Left colon (tissue), 2 donors: ENCODE measurements at places on chromosomes 4 and X.

DNA sequence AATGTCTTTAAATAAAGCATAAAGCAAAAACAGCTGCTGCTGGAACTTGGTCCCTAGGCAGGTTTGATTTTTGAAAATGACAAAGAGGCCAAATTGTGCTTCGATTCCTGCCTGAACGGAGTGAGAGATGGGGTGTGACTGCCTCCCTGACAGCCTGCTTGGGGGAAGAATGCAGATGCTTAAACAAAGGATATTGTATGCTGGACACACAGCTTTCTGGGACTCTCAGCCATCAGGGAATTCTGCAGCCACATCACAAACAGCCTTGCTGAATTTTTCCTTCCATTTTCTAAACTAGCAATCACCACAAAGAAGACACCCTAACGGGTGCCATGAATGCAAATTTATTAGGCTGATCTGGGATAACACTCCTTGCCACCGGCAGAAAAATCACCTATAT is 83.9 kb upstream of the CPEB2 start:
- DNase-seq = no peak

- no peak for DNase-seq
Observed at GRCh38 chrX:132226169-132226568, 6.9 kb upstream of the RAP2C start.

DNA sequence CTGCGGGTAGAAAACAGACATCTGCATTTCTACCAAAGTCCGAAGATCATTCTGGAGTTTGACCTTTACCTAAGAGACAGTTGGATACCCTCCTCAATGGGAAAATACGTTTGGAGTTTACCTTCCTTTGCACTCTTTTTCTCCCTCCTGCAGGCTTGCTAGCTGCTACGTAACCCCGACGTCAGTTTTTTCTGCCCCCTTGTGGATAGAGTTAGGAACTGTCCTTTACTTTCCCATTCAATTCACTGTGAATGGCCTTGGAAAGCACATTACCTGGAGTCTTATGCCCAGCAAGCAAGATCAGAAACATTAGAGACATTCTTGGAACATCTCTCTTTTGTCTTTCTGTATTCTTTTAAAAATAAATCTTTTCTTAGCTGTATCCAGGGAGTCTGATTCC is 250.7 kb downstream of the NAP1L3 start:
- DNase-seq = no peak

DNA sequence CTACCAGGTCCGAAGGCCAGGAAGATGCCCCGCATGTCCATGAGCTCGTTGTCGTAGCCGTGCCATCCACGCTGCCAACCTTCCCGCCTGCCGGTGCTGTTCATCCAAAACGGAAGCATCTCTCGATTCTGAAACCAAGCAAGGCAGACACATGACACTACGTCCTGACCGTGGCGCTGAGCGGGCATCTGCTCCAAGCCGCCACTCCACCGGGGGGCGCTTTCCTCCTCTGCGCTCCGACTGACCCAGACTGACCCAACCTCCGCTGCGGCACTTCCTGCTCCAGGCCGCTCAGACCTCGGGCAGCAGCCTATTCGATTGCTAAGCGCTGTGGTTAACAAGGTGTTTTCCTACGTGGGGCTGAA is 120.5 kb downstream of the ENPP6 start:
- peak; percentile 50 for DNase-seq

DNA sequence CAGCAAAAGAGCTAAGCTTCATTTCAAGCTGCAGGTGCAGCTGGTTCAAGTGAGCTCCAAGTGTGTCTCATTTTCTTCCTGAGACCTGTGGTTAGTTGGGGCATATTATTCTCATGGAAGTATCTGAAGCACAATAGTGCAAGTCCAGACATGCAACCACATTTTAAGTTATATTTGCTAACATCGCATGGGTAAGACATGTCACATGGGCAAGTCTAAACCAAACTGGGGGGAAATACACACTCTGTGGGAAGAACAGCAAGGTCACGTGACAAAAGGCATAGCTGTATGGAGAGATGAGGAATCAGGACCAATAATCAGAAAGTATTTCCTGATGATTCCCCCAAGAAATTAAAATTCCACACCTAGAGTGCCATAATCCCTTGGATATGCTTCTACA is 94.9 kb upstream of the NDP start:
- DNase-seq = no peak

- no peak for DNase-seq
Observed at GRCh38 chr4:79678472-79679202, 270.6 kb upstream of the GK2 start.

DNA sequence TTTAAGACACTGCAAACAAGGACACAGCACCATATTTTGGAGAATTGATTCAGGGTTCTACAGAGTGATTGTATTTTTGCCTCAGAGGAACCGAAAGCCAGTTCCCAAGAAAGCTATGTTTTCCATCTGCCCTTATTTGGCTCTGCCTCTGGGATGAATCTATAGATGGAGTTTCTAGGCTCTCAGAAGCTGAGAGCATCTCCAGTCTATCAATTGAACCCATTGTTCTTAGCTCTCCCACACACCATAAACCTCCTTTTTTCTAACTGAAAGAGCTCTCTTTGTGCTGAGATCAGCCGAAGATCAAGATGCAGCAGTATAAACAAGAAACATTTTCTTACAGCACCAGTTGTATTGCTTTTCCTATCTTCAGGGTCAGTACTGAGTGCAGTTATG is 16.9 kb downstream of the PLP1 start:
- DNase-seq = no peak

- no peak for DNase-seq
Observed at GRCh38 chrX:16320765-16321355, 153.6 kb downstream of the MAGEB17 start.

- DNase-seq = no peak
Observed at GRCh38 chrX:69361311-69361845, 142.7 kb upstream of the NALF2 start.

GRCh38 chr4:5372198-5372597 is 320.9 kb downstream of the STK32B start:
- DNase-seq = no peak

- DNase-seq = no peak
Observed at GRCh38 chr4:76723373-76723772, 174.6 kb downstream of the SOWAHB start.

DNA sequence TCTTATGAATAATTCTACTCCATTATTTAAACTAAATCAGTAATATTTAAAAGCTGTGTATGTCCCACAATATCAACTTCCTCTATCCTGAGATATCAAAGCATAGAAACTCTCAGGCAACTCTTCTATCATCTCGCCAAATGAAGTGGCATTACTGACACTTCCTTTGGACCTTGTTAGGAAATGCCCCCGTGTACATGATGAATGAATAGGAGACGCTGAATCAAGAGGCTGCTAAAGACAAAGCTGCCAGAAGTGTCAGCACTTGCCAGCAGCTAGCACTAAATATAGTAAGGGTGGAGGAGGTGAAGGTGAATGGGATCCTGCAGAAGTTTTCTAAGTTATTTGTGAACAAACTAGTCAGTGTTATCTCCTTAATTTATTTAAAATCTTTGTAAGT is 99.5 kb upstream of the BLTP1 start:
- no peak for DNase-seq

- no peak for DNase-seq
Observed at GRCh38 chrX:141638550-141638949, 49.0 kb downstream of the SPANXA2 start.

DNA sequence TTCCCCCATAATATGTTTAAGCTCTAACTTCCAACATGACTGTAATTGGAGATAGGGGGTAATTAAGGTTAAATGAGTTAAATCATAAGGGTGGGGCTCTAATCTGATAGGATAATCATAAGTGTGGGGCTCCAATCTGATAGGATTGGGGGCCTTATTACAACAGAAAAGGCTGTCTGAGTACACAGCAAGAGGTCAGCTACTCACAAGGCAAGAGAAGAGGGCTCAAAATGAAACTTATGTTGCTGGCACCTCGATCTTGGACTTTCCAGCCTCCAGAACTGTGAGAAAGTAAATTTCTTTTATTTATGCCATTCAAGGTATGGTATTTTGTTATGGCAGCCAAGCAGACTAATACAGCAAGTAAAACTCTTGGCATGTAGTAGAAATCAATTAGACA is 16.4 kb downstream of the SH2D1A start:
- no peak for DNase-seq

DNA sequence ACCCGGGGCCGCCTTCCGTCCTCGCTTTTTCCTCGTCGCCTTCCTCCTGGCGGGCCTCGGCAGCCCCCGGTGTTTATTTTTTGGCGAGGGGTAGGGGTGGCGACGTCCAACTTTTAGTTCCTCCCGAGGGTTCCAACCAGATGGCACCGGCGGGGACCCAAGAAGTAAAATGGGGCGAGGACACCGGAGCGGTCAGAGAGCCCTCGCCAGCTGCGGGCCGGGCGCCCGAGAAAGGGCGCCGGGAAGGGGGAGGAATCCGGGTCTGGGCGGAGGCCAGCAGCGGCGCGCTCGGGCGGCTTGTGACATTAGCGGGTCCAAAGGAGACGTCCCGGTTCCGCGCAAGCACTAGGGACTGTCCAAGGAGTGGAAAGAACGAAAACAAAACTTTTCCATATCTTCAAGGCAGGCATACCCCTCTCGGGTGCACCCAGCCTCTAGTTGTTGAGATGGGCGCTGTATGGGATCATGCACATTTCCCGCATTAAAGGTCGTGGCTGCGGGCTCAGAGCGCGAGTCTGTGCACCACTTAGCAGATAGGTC is 691 bp upstream of the USP46 start:
- peak; percentile 48 for DNase-seq

- no peak for DNase-seq
Observed at GRCh38 chr4:16450031-16450430, 223.8 kb upstream of the TAPT1 start.

GRCh38 chr4:69858690-69859089 is 1.3 kb downstream of the SULT1E1 start:
- DNase-seq = no peak

DNA sequence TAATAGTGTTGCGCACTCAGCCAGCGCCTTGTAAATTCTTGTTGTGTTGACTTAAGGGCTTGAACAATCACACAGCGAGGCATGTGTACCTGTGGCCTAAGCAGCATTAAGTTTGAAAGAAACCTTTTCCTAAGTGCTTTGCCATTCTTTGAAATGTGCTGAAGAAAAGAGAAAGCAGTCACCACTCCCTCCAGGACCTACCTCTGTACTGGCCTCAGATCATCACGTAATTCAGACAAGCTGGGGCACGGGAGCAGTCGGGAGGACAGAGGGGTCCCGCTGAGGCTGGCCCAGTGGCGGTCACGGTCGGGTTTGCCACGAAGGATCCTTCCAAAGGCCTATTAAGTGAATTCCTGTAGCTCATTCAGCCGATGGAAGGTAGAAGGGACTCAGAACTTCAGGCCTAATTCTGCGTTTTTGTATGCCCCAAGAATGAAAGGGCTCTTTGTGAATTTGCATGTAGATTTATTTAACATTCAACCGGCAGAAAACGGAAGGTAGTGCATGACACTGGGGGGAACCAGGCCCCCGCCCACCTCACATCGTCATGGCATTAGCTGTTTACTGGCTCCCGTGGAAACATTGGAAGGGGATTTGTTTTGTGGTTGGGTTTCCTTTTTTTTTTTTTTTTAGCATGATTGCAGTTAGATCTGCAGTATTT is 106.3 kb downstream of the TRAPPC11 start:
- no peak for DNase-seq

GRCh38 chr4:158133551-158133950 is 39.3 kb downstream of the GASK1B start:
- DNase-seq = no peak

DNA sequence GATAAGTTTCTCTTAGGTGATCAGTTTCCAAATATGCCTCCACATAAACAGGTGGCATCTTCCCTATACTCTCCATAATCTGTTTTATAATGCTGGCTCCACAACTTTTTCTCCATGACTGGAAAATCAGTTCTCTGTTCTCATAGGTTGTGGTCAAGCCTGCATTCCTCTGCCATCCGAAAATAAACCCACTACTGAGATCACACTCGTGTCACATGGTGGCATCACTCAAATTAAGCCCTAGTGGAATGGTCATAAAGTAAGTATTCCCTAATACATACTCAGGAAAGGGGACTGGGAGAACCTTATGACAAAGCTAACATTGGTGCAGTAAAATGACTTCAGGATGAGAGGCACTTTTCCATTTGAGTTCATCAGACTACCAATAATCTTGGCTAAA is 37.6 kb downstream of the MAGED4B start:
- no peak for DNase-seq

GRCh38 chrX:3788494-3789233 is 75.2 kb upstream of the PRKX start:
- DNase-seq = no peak

DNA sequence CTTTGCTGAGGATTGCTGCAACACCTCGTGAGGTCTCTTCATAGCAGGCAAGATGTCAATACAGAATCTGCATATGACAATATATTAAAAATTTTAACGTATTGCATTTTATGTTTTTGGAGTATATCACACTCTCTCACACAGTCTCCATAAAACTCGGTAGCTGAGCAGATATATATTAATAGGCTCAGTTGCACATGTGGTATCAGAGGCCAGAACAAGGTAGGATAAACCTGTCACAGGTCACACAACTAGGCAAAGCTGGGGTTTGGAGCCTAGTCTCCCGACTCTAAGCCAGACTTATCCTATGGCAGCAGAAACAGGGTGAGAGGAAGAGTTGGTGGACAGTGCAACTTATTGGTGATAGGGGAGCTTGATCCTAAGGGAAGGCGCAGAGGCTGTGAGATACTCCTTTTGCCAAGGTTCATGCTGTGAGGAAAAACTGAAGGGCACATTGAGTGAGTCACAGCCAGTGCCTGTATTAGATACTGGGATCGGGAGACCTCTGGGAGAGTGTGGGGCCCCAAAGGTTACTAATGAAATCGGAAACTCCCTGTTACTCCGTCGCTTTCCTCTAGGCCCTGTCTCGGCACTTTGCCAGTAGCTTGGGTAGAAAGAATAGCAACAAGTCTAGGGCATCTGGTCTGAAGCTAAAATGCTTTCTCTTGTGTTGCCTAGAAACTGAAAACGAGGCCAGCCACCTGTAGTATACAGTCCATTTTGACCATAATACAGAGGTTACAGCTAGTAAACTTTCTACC is 195.7 kb downstream of the ARHGAP10 start:
- peak; percentile 9 for DNase-seq

GRCh38 chrX:2823795-2824386 is 4.8 kb upstream of the GYG2 start:
- DNase-seq = peak; percentile 17

DNA sequence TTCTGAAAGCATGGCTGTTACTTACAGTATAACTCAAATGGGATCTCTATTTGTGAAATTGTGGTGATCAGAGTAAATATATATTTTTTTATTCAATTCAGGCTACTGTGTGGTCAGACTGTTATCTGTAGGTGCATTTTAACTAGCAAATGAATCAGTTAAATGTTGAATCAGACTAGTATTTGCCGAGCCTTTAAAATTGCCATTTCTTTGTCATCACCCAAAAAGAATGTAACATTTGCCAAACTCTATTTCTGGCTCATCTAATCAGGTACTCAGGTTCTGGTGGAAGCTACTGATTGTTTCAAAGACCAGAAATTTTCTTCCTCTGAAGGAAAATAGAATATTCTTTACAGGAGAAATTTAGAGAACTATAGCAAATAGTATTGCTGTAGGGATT is 1.8 kb upstream of the NAA15 start:
- DNase-seq = no peak

DNA sequence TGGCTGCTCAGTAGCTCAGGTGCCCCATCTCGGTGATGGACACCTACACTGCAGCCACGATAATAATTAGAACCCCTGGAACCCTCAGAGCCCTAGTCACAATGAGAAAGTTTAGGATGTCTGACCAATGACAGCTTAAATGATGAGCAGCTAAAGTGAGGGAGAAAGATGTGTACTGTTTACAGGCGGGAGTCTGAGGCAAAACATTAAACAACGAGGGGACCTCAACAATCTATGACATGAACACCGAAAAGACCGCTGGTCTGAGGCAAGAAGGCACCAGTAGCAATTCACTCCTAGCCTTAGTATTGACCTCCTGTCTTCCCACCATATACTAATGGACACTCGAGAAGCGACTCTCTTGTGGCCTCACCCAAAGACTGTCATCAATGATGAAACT is 369.5 kb upstream of the SMIM31 start:
- DNase-seq = no peak
